A549 treated with DMSO at 1 μM for 4 hours (cell line): ENCODE measurements at places on chromosomes 7 and 10. TPM values are rescaled to one million over a fixed set of nuclear protein-coding genes. Genes with fewer than 3 reads are reported as not detected.

ANXA11 gene
- total RNA-seq: 178 to 215 TPM (median 201 TPM) in 5 replicates

SLC25A40 gene
- 5.1 to 10.5 TPM (median 8.4 TPM) in 5 replicates for total RNA-seq

C7orf57 gene
- 0.24 to 0.37 TPM (median 0.28 TPM) in 5 replicates for total RNA-seq

RASA4B gene
- total RNA-seq: 1.4 to 1.9 TPM (median 1.7 TPM) in 5 replicates

SLC18A2 gene
- 0.03 to 0.08 TPM (median 0.05 TPM) in 4 of 5 replicates, not detected in the other for total RNA-seq

RINT1 gene
- 15.3 to 18.2 TPM (median 17.4 TPM) in 5 replicates for total RNA-seq

ABCC2 gene
- 141 to 192 TPM (median 172 TPM) in 5 replicates for total RNA-seq

VGF gene
- 7.8 to 23.5 TPM (median 15.1 TPM) in 5 replicates for total RNA-seq

SFMBT2 gene
- total RNA-seq: 11.4 to 14.9 TPM (median 13.5 TPM) in 5 replicates

SMKR1 gene
- 11.2 to 14.5 TPM (median 12.8 TPM) in 5 replicates for total RNA-seq

AKR1B15 gene
- 26.7 to 44.7 TPM (median 39.4 TPM) in 5 replicates for total RNA-seq

AKR1C4 gene
- 0.15 to 0.39 TPM (median 0.24 TPM) in 5 replicates for total RNA-seq

MBLAC1 gene
- total RNA-seq: 2.3 to 3.1 TPM (median 2.7 TPM) in 5 replicates

GSDME gene
- 29.4 to 38.0 TPM (median 32.6 TPM) in 5 replicates for total RNA-seq

DLG5 gene
- total RNA-seq: 28.8 to 37.9 TPM (median 33.7 TPM) in 5 replicates

AKR1D1 gene
- total RNA-seq: not detected in 5 replicates

CYP26C1 gene
- not detected in 5 replicates for total RNA-seq

TMEM270 gene
- total RNA-seq: 0.19 to 0.23 TPM in 2 of 5 replicates, not detected in the others

GTPBP10 gene
- total RNA-seq: 20.9 to 26.1 TPM (median 23.2 TPM) in 5 replicates

HPS6 gene
- 28.9 to 36.0 TPM (median 34.4 TPM) in 5 replicates for total RNA-seq

C7orf33 gene
- total RNA-seq: not detected in 5 replicates

ATG9B gene
- 0.14 to 0.84 TPM (median 0.60 TPM) in 5 replicates for total RNA-seq

SPDYE11 gene
- total RNA-seq: not detected in 5 replicates

NUTM2E gene
- 0.36 to 0.43 TPM (median 0.40 TPM) in 5 replicates for total RNA-seq

RBM20 gene
- total RNA-seq: 1.1 to 1.8 TPM (median 1.5 TPM) in 5 replicates

ASL gene
- total RNA-seq: 19.8 to 22.4 TPM (median 21.3 TPM) in 5 replicates

KLF14 gene
- 0.05 TPM in 2 of 5 replicates, not detected in the others for total RNA-seq

HTRA1 gene
- total RNA-seq: 48.8 to 64.7 TPM (median 56.3 TPM) in 5 replicates

CPA2 gene
- total RNA-seq: 0.11 to 0.44 TPM in 2 of 5 replicates, not detected in the others

OR6B1 gene
- total RNA-seq: not detected in 5 replicates

SLC37A3 gene
- 24.7 to 30.2 TPM (median 27.0 TPM) in 5 replicates for total RNA-seq

OR13A1 gene
- not detected in 5 replicates for total RNA-seq

FGFR2 gene
- total RNA-seq: 0.36 to 0.52 TPM (median 0.45 TPM) in 5 replicates

CYP51A1 gene
- total RNA-seq: 44.8 to 55.8 TPM (median 49.9 TPM) in 5 replicates

ADAMTS14 gene
- 0.08 to 0.11 TPM (median 0.08 TPM) in 5 replicates for total RNA-seq

EPO gene
- 0.07 to 0.09 TPM in 2 of 5 replicates, not detected in the others for total RNA-seq

NSUN5 gene
- total RNA-seq: 49.2 to 62.0 TPM (median 55.3 TPM) in 5 replicates

LANCL2 gene
- 14.3 to 18.6 TPM (median 15.6 TPM) in 5 replicates for total RNA-seq

GIMAP8 gene
- total RNA-seq: not detected in 5 replicates

CCDC126 gene
- total RNA-seq: 2.7 to 4.8 TPM (median 3.9 TPM) in 5 replicates

PLXNA4 gene
- 1.3 to 2.3 TPM (median 2.0 TPM) in 5 replicates for total RNA-seq

MNX1 gene
- 3.8 to 6.1 TPM (median 5.5 TPM) in 5 replicates for total RNA-seq

ZNF32 gene
- total RNA-seq: 15.6 to 18.0 TPM (median 16.2 TPM) in 5 replicates

NKX2-3 gene
- total RNA-seq: 0.06 TPM in 1 of 5 replicates, not detected in the others

CYP2C8 gene
- not detected in 5 replicates for total RNA-seq

PLXDC2 gene
- 0.06 TPM in 2 of 5 replicates, not detected in the others for total RNA-seq

LIPJ gene
- not detected in 5 replicates for total RNA-seq

ENTPD7 gene
- total RNA-seq: 14.1 to 19.3 TPM (median 17.9 TPM) in 5 replicates

TRIM50 gene
- not detected in 5 replicates for total RNA-seq

RAB18 gene
- total RNA-seq: 72.1 to 90.9 TPM (median 82.0 TPM) in 5 replicates

PAPOLB gene
- not detected in 5 replicates for total RNA-seq

TLX1 gene
- 0.05 TPM in 1 of 5 replicates, not detected in the others for total RNA-seq

TEX36 gene
- total RNA-seq: not detected in 5 replicates
